ENCODE measurements at places on chromosomes 2 and 18.

GRCh38 chr2:15861172-15861822 lies 79.1 kb upstream of the MYCN start:
- DNase-seq = no peak

GRCh38 chr2:112055730-112056625 lies 909 bp downstream of the TMEM87B start:
- DNase-seq = no peak

- no peak for DNase-seq
These were observed 59.8 kb downstream of the GLS start for GRCh38 chr2:190940454-190940853.

- no peak for DNase-seq
These were observed 27.4 kb upstream of the CCNYL1 start for GRCh38 chr2:207683879-207684627.

- DNase-seq = no peak
These were observed 15.7 kb downstream of the LRRFIP1 start for GRCh38 chr2:237643066-237643465.

GRCh38 chr2:177255227-177255601 lies 9.3 kb downstream of the NFE2L2 start:
- no peak for DNase-seq

DNA sequence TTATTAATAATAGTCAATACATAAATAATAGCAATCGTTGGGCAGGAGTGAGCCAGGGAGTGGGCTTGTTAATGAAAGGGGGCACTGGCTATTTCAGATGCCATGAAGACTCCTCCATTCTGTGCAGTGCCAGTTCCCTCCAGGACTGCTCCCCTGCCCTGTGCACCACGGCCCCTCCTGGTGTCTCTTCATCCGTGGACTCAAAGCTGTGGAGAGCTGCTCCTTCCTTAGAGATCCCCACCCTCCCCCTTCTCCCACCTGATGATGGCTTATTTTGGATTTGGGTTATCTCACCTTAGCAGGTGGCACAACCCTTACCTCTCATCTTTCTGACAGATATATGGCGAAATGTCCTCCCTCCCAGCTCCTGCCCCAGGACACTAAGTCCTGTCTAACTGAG lies 3.1 kb upstream of the CELF4 start:
- no peak for DNase-seq

DNA sequence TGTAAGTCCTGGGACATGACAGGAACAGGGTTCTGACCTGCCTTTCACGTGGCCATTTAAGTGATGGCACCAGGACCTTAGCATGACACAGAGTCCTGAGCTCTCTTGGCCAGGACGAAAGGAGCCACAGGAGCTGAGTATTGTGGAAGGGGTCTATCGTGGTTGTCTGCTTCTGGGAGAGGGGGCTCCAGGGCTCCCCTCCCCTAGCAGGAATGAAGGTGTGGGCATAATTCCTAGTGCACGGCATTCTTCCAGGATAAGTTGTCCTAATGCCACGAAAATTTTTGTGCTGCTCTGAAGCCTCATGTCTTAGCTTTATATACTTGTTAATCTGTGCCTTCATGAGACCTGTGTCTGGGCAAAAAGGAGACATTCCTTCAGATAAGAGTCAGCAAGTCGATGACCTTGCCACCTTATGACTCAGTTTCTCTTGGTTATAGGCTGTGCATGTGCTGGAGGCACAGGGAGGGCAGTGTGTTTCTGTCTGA lies 17.1 kb downstream of the GATA6 start:
- no peak for DNase-seq

GRCh38 chr2:68344031-68344430 lies 21.1 kb upstream of the PLEK start:
- DNase-seq = no peak

DNA sequence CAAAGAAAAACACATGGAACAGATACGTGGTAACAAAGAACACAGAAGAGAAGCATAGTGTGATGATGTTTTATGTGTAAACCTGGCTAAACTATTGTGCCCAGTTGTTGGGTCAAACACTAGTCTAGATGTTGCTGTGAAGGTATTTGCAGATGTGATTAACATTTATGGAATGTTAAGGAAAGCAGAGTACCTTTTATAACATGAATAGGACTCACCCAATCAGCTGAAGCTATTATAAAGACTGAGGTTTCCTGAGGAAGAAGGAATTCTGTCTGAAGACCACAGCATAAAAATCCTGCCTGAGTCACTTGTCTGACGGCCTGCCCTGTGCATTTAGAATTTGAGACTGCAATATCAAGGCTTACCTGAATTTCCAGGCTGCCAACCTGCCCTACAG lies 253.1 kb downstream of the DYM start:
- DNase-seq = no peak

GRCh38 chr2:205665791-205666190 lies 16.5 kb upstream of the NRP2 start:
- no peak for DNase-seq

DNA sequence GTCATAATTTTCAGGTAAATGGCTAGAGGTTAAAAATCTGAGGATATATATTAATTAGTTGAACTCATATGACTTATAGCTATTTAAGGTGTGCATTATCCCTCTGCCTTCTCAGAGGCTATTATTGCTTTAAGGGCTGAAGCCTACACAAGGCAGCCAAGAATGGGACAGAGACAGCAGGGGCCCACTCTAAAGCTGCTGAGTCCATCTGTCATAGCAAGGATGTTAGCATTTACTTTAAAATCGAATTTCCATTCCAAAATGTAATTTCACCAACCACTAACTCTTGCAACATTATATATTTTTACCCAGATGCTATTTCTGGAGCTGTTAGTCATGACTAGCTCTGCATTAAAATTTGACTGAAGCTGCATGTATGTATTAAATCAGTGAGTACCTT lies 236.3 kb upstream of the FSIP2 start:
- no peak for DNase-seq

DNA sequence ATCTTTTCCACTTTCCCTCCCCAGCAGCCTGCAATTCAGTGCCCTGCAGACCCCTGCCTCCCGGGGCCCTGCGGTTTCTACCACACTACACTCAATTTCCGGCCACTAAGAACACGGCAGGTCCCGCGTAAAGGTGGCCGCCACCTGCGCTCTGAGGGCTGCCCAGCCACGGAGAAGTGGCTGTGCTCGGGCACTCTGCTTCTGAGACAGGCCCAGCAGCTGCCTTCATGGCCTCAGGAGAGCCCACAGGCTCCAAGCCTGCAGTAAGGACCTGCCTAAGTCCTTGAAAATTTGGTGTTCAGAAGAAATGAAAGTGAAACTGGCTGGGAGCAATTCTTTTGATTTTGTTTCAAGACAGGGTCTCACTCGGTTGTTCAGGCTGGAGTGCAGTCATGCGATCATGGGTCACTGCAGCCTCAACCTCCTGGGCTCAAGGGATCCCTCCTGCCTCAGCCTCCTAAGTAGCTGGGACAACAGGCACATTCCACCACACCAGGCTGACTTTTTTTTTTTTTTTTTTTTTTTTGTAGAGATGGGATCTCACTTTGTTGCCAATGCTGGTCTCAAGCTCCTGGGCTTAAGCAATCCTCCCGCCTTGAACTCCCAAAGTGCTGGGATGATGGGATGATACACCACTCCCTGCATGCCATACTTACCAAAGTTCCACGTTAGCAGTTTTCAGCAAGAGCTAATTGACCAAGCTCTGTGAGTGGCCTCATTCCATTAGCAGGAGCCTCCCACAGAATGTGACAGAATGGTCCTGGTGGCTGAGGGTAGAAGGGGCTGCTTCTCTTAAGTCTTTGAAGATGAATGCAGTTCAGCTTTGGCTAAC lies 14.6 kb upstream of the ALPP start:
- no peak for DNase-seq
